Hematopoietic multipotent progenitor cell treated with erythropoietin and hydrocortisone succinate and interleukin-3 and kit ligand, for 4 days (in vitro differentiated cells): ENCODE measurements at places on chromosomes 1 and 21.

DNA sequence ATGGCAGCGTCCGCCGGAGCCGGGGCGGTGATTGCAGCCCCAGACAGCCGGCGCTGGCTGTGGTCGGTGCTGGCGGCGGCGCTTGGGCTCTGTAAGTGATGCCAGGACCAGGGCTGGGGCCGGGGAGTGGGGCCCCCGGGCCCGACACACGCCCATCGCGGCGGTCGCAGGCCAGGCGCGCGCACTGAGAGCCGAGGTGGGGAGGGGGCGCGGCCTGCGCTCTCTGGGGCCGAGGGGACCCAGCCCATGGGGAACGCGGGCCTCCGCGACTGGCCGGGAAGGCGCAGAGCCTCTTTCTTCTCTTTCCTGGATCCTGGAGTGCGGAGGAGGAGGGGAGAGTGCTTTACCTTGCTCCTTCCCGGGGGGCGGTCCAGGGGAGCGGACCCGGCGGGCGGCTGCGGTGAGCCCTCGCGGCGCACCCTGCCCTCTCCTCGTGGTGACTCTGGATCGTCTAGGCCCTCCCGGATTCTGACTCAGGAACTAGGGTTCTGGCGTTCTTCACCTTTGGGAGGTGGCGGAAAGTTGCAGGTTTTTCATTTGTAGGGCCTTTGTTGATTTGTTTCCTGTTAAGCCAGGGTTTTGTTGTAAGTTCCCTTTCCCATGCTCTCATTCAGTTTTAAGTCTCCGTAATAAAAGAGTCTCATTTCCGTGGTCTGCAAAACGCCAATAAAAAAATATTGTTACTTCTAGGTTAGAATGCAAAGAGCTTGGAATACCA lies 529 bp downstream of the MPZL1 start:
- peak; percentile 63 for DNase-seq

GRCh38 chr1:106080608-106081325 lies 975.7 kb upstream of the PRMT6 start:
- DNase-seq: peak; percentile 11

- no peak for DNase-seq
Measured at GRCh38 chr1:224635356-224635755, 19.2 kb downstream of the CNIH3 start.

- no peak for DNase-seq
Measured at GRCh38 chr1:212652609-212653008, 44.0 kb downstream of the ATF3 start.
